ENCODE measurements at places on chromosomes 2 and 18. TPM values are rescaled to one million over a fixed set of nuclear protein-coding genes. Genes with fewer than 3 reads are reported as not detected.

Gene SLC4A3
- total RNA-seq = 0.19 TPM

- no peak overlapping the region for H3K27ac ChIP-seq
- no peak overlapping the region for H3K4me3 ChIP-seq
- no peaks in the 10 kb centered on the region for H3K4me1 ChIP-seq
- H3K27me3 ChIP-seq = peaks cover 1% of the 10 kb centered on the region
Measured at GRCh38 chr2:3871002-3871401, 167.6 kb downstream of the DCDC2C start.

GRCh38 chr18:78875016-78875777 is 104.4 kb upstream of the SALL3 start:
- H3K36me3 ChIP-seq = no peaks in the 10 kb centered on the region
- no peak overlapping the region for H3K4me3 ChIP-seq
- H3K4me1 ChIP-seq = no peaks in the 10 kb centered on the region

DNA sequence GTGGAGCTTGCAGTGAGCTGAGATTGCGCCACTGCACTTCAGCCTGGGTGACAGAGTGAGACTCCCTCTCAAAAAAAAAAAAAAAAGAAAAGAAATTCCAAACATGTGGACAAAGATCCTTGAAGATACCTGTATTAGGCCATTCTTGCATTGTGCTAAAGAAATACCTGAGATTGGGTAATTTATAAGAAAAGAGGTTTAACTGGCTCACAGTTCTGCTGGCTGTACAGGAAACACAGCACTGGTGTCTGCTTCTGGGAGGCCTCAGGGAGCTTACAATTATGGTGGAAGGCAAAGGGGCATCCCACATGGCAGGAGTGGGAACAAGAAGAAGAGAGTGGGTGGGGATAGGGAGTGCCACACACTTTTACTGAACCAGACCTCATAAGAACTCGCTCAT is 140.1 kb downstream of the SS18 start:
- peaks cover 10% of the 10 kb centered on the region for H3K4me1 ChIP-seq
- no peaks in the 10 kb centered on the region for H3K36me3 ChIP-seq
- H3K27ac ChIP-seq = no peak overlapping the region
- H3K27me3 ChIP-seq = no peaks in the 10 kb centered on the region
- DNase-seq = no peak

Gene TSPYL6
- not detected for total RNA-seq

GRCh38 chr2:231527091-231527395 is 3.2 kb downstream of the NMUR1 start:
- no peak for DNase-seq
- H3K36me3 ChIP-seq = no peaks in the 10 kb centered on the region
- H3K4me3 ChIP-seq = peak overlapping the region; percentile 4
- peaks cover 45% of the 10 kb centered on the region for H3K4me1 ChIP-seq

DNA sequence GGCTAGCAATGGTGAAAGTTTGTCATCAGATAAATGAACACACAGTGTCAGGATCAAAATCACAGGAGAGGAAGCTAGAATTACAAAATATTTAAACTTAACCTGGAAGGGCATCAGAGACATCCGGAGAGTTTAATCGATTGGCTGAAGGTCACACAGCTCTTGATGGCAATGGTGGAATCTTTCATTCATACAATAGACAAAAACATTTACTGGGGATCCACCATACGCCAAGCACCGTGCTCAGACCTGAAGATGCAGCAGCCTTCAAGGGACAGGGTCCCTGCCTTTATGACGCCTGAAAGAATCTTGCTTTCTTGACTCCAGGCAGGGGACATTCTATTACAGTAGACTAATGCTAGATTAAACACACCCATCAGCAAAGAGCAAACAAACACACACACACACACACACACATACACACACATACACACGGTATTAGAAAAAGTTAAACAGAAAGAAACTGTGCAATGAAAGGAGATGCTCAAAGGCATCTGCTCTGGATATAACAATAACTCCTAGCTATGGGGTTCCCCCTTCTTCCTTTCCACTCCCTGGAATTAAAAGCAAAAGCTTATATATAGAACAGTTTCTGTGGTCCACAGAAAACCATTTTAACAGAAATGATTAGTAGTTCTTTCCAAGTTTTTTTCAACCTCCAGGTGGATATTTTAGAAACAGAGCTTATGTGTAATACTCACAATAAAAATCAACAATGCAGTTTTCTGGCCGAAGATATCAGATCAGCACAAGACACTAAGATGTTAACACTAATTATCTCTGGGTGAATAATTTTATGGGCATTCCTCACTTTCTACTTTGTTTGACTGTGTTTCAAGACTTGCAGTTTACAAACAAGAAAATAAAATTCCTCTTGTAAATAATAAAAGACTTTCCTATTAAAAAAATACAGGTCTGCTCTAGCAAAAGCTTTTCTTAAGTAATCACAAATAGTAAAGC is 151.7 kb downstream of the ANKRD44 start:
- H3K4me3 ChIP-seq = no peak overlapping the region
- H3K36me3 ChIP-seq = peaks cover 19% of the 10 kb centered on the region
- peaks cover 73% of the 10 kb centered on the region for H3K4me1 ChIP-seq
- no peaks in the 10 kb centered on the region for H3K27me3 ChIP-seq
- no peak for DNase-seq
- peak overlapping the region; percentile 100 for H3K27ac ChIP-seq

DNA sequence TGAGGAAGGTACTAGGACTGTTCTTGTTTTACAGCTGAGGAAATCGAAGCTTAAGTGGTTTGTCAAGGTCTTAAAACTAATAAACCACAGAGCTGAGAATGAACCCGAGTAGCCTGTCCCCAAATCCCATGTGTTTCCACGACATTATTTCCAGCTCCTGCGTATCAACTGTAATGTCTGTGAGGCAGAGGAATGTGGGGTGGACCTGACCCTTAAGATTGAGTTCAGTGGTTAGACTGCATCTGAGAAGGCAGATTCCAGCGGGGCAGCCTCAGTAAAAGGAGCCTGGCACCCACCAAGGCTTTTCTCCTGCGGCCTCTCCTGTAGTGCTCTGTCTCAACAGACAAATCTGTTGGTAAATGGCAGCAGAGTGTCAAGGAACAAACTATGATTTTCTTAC is 81.9 kb upstream of the TMEM178A start:
- no peak for DNase-seq
- no peak overlapping the region for H3K4me3 ChIP-seq
- no peak overlapping the region for H3K27ac ChIP-seq
- H3K27me3 ChIP-seq = no peaks in the 10 kb centered on the region
- H3K36me3 ChIP-seq = peaks cover 42% of the 10 kb centered on the region

Gene CABYR
- total RNA-seq = 2.1 TPM

- H3K27me3 ChIP-seq = no peaks in the 10 kb centered on the region
- H3K36me3 ChIP-seq = no peaks in the 10 kb centered on the region
- H3K4me3 ChIP-seq = no peak overlapping the region
- DNase-seq = no peak
- peak overlapping the region; percentile 61 for H3K27ac ChIP-seq
Measured at GRCh38 chr18:70931942-70932814, 643.3 kb downstream of the SOCS6 start.

Gene CCT4
- total RNA-seq = 109 TPM

DNA sequence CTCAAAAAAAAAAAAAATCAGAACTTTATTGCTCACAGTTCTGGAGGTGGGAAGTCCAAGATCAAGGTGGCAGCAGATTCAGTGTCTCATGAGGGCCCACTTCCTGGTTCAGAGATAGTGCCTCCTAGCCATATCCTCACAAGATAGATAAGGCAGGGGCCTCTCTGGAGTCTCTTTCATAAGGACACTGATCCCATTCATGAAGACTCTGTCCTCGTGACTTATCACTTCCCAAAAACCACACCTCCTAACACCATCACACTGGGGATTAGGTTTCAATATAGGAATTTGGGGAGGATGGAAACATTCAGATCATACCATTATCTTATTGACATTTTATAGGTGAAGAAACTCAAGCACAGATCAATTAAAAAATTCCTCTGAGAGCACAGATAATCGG is 61.1 kb downstream of the PDCL3 start:
- H3K27me3 ChIP-seq = no peaks in the 10 kb centered on the region
- peaks cover 10% of the 10 kb centered on the region for H3K4me1 ChIP-seq
- no peak for DNase-seq

DNA sequence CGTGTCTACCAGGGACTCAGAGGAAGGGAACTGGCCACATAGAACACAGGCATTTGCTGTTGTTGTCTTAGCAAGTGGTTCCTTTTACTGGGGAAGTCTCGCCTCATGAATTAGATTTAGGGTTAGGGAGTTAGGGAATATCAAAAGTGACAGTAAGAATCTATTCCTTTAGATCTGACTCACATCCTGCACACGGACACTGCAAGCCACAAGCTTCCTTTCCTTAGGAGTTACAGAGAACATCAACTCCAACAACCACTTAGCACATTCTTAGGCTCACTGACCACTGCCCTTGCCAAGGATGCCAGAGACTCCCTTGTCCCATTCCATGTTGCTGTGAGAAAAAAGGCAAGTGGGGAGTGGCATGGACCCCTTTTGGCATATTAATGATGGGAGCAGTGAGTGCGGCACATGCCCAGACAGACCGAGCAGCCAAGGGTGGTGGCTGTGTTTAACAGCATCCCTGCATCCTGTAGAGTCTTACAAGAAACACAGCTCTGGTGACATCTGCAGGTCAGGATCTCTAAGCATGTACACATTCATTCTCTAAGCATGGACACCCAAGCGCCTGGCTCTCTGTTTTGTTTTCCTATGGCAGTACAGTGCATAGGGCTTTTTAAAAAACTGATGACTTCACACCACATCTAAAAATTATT is 745.6 kb upstream of the RAB6C start:
- DNase-seq = no peak
- no peaks in the 10 kb centered on the region for H3K4me1 ChIP-seq
- H3K4me3 ChIP-seq = no peak overlapping the region
- no peak overlapping the region for H3K27ac ChIP-seq
- no peaks in the 10 kb centered on the region for H3K27me3 ChIP-seq
- H3K36me3 ChIP-seq = no peaks in the 10 kb centered on the region

Gene CTNNA2
- total RNA-seq = not detected

Gene KCNG2
- total RNA-seq = not detected

DNA sequence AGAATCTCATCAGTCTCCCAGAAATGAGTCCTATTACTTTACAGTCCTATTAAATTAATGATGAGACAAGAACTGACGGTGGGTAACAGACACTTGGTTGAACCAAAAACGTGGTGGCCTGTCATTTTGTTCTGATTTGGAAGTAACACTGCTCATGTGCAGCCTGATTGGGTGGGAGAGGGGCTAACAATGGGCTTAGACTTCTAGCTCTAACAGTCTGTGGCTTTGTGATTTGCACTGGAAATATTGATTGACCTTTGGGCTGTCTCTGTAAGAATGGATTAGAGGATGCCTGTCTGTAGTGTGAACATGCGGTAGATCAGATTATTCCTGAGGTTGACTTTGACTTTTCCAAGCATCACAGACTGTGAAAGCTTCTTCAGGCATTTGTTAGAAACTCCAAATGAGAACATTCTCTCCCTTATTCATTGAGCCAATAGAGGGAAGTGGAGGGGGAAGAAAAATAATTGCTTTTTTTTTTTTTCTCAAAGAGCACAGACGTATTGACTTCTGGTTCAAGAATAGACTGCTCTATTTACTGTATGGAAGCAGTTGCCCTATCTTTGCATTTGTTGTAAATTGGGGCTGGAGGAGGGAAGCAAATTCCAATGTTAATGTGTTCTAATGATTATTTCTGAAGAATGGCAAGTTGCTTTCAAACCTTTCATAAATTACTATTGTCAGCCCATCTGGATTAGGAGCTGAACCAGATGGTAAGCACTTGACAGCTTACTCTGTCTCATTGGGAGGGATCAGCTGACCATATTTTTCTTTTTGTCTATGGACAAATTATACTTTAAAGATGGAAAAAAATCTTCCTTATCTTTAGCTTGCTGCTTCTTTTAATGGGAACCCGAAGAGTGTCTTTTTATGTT is 85.8 kb upstream of the TTN start:
- no peak overlapping the region for H3K4me3 ChIP-seq
- H3K27ac ChIP-seq = no peak overlapping the region
- H3K36me3 ChIP-seq = peaks cover 4% of the 10 kb centered on the region
- H3K4me1 ChIP-seq = peaks cover 6% of the 10 kb centered on the region

Gene CYTIP
- 341 TPM for total RNA-seq

Gene SLC5A7
- not detected for total RNA-seq

DNA sequence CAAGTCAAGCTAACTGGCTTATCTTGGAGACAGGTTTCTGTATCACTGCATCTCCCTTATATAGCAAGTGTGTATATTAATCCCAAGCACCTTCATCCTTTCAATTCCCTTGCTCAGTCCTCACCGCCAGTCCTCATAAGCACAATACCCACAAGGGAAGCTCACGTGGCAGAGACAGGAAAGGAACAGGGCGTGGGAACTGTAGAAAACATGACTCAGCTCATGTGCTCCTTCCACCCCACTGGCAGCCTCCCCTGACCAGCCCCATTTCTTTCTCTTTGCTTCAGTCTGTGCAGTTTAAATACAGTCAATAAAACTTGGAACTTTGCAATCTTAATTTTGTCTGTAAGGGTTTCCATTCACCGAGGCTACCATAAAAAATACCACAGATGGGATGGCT is 36.5 kb upstream of the CDH19 start:
- H3K4me1 ChIP-seq = no peaks in the 10 kb centered on the region
- H3K27ac ChIP-seq = no peak overlapping the region
- H3K36me3 ChIP-seq = no peaks in the 10 kb centered on the region
- H3K4me3 ChIP-seq = no peak overlapping the region
- no peak for DNase-seq

GRCh38 chr2:205593891-205594290 is 88.4 kb upstream of the NRP2 start:
- H3K27me3 ChIP-seq = peaks cover 13% of the 10 kb centered on the region
- DNase-seq = no peak
- H3K4me3 ChIP-seq = no peak overlapping the region
- no peak overlapping the region for H3K27ac ChIP-seq
- H3K36me3 ChIP-seq = no peaks in the 10 kb centered on the region

DNA sequence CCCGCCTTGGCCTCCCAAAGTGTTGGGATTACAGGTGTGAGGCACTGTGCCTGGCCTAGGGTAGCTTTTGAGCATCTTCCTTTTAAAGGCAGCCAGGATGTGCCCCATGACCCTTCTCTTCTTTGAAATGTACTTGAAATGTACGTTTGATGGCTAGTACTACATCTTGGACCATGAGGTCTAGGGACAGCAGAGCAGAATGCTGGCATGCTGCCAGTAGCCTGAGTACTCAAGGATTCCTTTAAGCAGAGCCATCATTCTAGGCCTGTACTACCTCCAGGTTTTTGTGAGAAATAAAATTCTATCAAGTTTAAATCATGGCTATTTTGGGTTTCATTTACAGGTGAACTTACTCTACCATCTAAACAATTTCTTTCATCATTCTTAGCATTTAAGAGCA is 2.9 kb upstream of the EML6 start:
- H3K27ac ChIP-seq = no peak overlapping the region
- H3K4me1 ChIP-seq = peaks cover 12% of the 10 kb centered on the region
- no peaks in the 10 kb centered on the region for H3K36me3 ChIP-seq
- no peak overlapping the region for H3K4me3 ChIP-seq
- peaks cover 26% of the 10 kb centered on the region for H3K27me3 ChIP-seq

- no peak for DNase-seq
- H3K4me1 ChIP-seq = no peaks in the 10 kb centered on the region
- no peak overlapping the region for H3K27ac ChIP-seq
- no peak overlapping the region for H3K4me3 ChIP-seq
- no peaks in the 10 kb centered on the region for H3K27me3 ChIP-seq
- H3K36me3 ChIP-seq = no peaks in the 10 kb centered on the region
Measured at GRCh38 chr18:44823286-44823685, 142.6 kb downstream of the SETBP1 start.

Measured in naive thymus-derived CD8-positive, alpha-beta T cell (primary cell).